ENCODE measurements at places on chromosomes 12 and 14. TPM values are rescaled to one million over a fixed set of nuclear protein-coding genes. Genes with fewer than 3 reads are reported as not detected.
A peak's percentile ranks its signal among the peaks of the same experiment; 100 is the strongest.

Gene LRRK2
- 4.1 TPM for total RNA-seq

Gene GLI1
- total RNA-seq = 2.0 TPM

GRCh38 chr12:63508543-63508942 is 159.8 kb downstream of the DPY19L2 start:
- DNase-seq = no peak

Gene GNG2
- total RNA-seq = 4.9 TPM

Gene KLHL33
- 0.05 TPM for total RNA-seq

- no peak for DNase-seq
Measured at GRCh38 chr14:34623506-34623905, 6.4 kb downstream of the SNX6 start.

GRCh38 chr12:32819424-32819823 is 63.7 kb upstream of the YARS2 start:
- no peak for DNase-seq

- no peak for DNase-seq
Measured at GRCh38 chr12:7879246-7879645, 6.5 kb upstream of the SLC2A14 start.

Gene TMEM119
- total RNA-seq = 7.2 TPM

Gene CCER1
- not detected for total RNA-seq

- DNase-seq = no peak
Measured at GRCh38 chr14:91417983-91418386, 365 bp upstream of the CCDC88C start.

DNA sequence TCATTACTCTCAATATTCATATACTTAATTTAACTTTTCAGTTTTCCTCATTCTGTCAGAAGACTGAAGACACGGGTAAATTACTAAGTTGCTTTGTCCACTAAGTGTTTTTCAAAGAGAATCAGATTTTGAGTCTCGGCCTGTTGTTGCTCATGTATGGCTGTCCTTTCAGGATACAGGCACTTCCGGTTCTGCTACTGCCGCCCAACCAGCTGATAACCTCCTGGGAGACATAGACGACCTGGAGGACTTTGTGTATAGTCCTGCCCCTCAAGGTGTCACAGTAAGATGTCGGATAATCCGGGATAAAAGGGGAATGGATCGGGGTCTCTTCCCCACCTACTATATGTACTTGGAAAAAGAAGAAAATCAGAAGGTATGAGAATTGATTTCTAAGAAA is 28.3 kb upstream of the TEAD4 start:
- no peak for DNase-seq

Gene SLC38A4
- total RNA-seq = 3.2 TPM

DNA sequence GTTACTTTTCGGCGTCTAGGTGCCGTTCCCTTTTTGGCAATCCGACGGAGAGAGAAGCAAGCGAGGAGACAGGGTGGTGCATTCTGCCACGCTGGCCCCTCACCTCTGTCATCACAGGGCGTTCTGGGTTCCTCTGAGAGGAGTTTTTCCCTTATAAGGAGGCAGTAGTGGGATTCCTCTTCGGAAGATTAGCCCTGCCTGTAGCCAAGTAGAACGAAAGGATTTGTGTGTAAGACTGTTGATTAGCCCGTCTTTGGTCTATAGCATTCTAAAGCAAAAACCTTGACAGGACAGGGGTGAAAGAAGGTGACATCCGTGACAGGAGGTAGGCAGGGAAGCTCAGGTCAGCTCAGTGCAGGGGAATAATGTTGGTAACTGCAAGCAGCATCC is 9.1 kb upstream of the NEMF start:
- DNase-seq = peak; percentile 69

DNA sequence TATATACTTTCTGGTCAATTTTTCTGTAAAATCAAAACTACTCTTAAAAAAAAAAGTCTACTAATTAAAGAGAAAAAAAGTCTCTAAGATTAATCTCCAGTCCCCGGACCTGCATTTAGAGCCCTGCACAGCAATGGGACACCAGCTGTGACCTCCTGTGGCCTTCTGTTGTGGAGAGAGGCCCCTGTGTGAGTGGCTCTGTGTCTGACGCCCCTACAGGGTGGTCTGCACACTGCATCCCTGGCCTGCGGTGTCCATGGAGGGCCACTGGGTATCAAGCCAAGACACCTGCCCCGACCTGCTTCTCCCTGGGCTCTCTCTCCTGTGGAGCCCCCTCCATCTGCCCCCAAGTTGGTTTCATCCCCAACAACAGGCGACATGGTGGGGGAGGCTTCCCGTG is 248.0 kb upstream of the DIO3 start:
- DNase-seq = no peak

GRCh38 chr14:25090716-25091454 is 40.9 kb upstream of the STXBP6 start:
- peak; percentile 81 for DNase-seq

GRCh38 chr12:113473942-113474341 is 2.3 kb upstream of the LHX5 start:
- no peak for DNase-seq

Gene OAS1
- 110 TPM for total RNA-seq

DNA sequence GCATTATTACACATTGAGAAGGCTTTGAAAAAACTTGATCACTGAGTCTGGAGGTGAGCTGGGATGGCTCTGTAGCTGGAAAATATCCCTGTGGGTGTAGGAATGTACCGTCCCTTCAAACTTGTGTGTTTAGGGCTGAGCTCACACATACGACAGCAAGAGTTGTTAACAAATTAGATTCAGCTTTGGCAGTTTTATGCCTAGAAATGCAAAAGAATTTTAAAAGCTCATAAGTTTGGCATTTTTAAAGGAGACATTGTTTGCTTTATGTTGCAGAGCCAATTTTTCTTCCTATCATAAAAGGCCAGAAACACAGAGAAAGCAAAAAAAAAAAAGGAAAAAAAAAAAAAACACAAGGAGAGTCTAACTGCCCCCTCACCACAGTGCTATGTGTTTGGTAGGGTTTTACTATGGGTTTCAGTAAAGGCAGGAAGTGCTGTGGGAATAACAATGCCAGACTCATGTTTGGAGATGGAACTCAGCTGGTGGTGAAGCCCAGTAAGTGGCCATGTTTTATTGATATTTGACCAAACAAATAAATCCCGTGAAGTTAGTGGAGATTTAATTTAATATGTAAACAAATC is 78.4 kb downstream of the DAD1 start:
- no peak for DNase-seq

DNA sequence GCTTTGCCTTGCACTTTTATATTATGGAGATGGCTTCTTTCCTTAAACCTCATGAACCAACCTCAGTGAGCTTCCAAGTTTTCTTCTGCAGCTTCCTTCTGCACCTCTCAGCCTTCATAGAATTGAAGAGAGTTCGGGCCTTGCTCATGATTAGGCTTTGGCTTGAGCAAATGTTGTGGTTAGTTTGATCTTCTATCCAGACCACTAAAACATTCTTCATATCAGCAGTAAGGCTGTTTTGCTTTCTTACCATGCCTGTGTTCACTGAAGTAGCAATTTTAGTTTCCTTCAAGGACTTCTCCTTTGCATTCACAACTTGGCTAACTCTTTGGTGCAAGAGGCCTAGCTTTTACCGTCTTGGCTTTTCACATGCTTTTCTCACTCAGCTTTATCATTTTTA is 125.4 kb downstream of the SNAPC1 start:
- no peak for DNase-seq

DNA sequence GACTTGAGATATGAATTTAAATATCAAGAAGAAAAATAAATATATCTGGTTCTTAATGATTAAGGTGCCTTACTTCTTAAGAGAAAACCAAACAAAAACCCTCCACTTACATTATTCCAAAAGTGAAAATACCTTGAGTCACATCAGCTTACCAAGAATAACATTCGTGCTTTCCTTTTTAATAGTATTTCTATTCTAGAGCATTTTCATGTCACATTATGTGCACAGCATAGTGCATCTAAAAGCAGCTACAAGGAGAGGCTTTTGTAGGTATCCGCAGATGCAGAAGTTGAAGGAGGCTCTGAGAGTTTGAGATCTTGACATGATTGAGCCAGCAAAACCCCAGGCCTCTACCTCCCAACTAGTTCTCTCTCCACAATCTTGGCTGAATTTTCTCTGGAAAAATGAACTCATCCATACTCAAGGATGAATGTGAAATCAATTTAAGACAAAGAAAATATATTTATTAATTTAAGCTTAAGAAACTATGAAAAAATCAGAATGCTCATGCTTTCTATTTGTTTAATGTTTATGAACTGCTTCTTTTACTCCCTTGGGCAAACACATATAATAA is 275.0 kb downstream of the AKAP6 start:
- no peak for DNase-seq

DNA sequence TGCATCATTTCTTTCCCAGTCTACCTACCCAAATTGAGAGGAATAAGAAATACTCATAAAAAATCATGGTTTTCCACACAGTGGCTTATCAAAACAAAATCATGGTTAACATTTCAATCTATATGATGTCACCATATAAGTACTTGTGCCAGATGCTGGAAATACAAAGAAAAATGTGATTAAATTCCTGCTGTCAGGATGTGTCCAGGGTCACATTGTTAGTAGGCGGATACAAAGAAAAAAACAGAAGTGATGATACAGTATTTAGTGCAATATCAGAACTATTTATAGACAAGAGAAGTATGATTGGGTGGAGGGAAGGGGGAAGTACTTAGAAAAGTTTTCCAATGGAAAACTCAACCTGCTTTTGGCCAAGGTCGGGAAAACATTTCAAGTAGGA is 47.0 kb upstream of the OR6J1 start:
- DNase-seq = no peak

DNA sequence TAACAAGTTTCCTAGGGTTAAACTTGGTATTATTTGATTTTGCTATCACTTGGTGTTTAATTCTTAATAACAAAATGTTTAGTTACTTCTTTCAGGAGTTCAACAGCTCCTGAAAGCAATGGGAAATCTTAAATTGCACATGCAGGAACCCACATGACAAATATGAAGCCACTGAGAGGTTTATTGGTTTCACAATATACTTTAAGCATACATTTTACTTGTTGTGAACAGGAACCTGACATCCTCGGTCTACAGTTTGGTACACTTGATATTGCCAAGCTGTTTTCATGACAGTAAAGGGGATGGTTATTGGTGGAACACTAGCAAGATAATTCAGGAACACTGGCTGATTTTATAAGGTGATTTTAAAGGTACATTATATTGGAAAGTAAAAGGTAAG is 46.2 kb downstream of the SLC38A1 start:
- no peak for DNase-seq

GRCh38 chr12:32494656-32495055 is 95.3 kb downstream of the FGD4 start:
- no peak for DNase-seq

DNA sequence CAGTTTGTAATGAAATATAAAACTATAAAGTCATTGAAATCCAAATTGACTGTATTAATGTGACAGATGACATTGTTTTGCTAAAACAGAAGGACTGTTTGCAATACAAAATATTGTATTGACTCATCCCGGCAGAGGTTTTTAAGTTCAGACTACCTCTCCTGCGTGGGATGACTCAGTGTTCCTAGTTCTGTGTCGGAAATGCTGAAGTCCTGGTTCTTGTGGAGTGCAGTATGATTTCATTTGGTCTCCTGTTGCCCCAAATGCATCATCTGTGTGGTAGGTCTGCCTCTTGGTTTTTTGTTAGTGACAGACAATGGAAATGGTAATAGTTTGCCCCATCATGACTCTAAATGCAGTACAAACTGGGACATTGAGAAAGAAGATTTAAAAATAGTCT is 27.8 kb downstream of the PELI2 start:
- no peak for DNase-seq

Gene SIX1
- total RNA-seq = not detected

Gene RTN1
- 4.7 TPM for total RNA-seq

DNA sequence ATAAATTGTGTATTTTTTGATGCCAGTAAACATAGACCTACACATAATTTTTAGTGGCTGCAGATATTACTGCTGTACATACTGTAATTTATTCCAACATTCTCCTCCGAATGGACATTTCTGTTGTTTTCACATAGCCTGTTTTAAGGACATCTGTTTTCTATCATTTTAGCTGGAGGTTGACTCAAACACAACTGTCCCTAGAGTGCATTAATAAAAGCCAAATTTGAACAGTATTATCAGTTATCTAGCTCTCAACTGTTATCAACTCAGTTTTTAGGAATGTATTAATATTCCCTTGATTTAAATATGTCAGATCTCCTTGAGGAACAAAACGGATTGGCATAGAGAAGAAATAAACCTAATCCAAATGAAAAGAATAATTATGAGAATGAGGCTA is 17.2 kb upstream of the PIWIL1 start:
- no peak for DNase-seq

Gene KRT74
- total RNA-seq = not detected

GRCh38 chr12:122147514-122148290 is 26.3 kb downstream of the IL31 start:
- no peak for DNase-seq

Gene ARHGEF40
- total RNA-seq = 49.5 TPM

- no peak for DNase-seq
Measured at GRCh38 chr12:13223179-13223804, 26.8 kb downstream of the EMP1 start.

- no peak for DNase-seq
Measured at GRCh38 chr12:19657118-19657731, 217.9 kb downstream of the AEBP2 start.

DNA sequence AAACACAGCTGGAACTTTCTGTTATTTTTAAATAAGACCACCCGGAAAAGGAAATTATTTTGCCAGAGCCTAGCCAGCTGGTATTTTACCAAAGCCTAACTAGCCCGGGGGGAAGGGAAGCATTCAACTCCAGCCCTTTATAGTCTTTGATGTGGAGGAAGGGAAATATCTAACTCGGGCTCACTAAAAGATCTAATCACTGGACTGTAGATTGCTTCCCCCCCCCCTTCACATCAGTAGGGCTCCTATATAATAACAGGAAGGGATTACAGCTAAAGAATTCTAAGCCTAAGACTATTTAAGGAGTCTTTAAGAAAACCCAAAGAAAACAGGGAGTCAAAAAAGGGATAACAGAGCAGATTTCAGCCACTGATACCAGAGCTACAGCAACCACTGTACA is 431.1 kb downstream of the KCNH5 start:
- no peak for DNase-seq

DNA sequence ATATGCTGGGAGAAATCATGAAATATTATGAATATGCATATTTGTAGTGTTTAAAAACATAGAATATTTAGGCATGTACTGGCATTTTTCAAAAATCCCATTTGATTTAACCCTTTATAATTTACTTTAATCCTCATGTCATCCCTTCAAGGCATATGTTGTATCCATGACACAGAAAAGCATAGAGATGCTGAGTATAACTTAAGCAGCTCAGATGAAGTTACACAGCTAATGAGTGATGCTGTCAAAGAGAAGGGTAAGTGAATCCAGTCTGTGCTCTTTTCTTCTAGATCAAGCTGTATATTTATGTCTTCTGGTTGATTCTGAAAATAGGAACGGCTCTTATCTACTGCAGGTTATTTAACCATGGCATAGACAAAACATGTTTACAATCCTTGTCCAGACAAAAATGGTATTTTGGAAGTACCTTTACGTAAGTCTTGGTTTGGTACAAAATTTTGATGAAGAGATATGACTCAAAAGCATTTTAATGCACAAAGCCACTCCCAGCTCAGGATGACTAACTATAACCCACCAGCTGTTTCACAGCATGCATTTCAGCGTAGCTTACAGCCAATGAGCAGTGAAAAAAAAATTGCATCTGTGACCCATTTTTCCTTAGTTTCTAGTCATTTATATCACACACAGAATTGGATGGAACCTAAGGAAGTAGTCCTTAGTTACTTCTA is 201.7 kb downstream of the STXBP6 start:
- DNase-seq = no peak

- no peak for DNase-seq
Measured at GRCh38 chr12:131106349-131106941, 152.7 kb downstream of the ADGRD1 start.

All from colonic mucosa (tissue), 4 donors.